Hematopoietic multipotent progenitor cell treated with erythropoietin and hydrocortisone succinate and interleukin-3 and kit ligand, for 4 days (in vitro differentiated cells): ENCODE measurements at places on chromosomes 6 and 20.

GRCh38 chr6:102398788-102399390 lies 1005.4 kb downstream of the GRIK2 start:
- no peak for DNase-seq

- no peak for DNase-seq
These were observed 181.3 kb downstream of the THBS2 start for GRCh38 chr6:169072127-169073042.

DNA sequence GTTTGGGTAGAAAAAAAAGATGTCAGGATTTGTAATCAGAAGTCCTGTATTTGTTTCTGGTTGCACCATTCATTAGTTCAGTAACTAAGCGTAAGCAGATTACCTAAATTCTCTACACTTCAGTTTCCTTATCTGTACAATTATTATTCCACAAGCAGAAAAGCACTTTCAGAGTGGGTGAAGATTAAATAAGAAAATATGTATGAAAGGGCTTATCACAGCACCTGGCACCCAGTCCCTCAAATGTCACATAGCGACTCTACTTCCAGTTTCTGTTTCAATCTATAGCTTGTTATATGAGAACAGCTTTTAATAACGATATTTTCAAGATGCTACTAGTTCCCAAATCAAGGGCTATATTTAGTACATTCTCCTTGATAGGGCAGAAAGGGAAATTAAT lies 31.4 kb downstream of the RGS17 start:
- no peak for DNase-seq

DNA sequence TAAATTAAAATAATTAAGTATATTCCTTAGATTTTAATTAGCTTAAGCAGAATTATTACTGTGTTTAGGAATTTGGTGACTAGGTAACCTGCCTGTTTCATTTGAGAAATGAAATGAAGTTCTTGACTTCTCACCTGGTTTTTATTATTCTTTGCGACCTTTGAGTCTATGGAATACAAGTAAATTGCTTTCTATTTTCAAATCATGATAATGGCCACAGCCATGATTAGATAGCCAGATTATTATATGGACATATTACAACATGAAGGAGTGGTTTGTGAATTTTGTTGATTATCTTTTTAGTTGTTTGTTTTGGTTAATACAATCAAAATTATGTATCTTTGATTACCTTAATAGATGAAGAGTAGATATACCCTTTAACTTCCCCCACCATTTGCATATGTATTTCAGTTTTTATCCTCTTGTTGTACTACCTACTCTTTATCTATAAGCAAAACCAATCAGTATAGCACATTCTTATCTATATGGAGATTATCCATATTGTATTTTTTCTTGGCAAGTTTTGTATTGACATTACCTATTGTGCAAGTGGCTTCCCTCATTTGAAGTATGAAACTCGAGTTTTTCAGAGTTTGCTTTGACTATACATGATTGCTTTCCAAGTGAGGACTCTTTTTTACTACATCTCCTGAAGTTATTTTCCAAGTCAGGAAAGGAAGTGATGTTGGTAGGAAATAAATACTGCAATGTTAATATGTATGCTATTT lies 47.9 kb downstream of the CD2AP start:
- no peak for DNase-seq
